ENCODE measurements at places on chromosomes 5 and 9. TPM values are rescaled to one million over a fixed set of nuclear protein-coding genes. Genes with fewer than 3 reads are reported as not detected.

NSUN2 gene
- 51.1 TPM for polyA plus RNA-seq

ZNF883 gene
- 9.0 TPM for polyA plus RNA-seq

CAMK4 gene
- 6.8 TPM for polyA plus RNA-seq

KIAA0825 gene
- polyA plus RNA-seq: 4.6 TPM

ADAMTS6 gene
- polyA plus RNA-seq: 3.5 TPM

All from renal cortex interstitium (tissue), 15 donors.